ENCODE measurements at places on chromosomes 11 and 22. TPM values are rescaled to one million over a fixed set of nuclear protein-coding genes. Genes with fewer than 3 reads are reported as not detected.
A peak's percentile ranks its signal among the peaks of the same experiment; 100 is the strongest.

CDC42BPG gene
- 5.2 TPM for total RNA-seq

BBOX1 gene
- not detected for total RNA-seq

OR5F1 gene
- total RNA-seq = not detected

C11orf98 gene
- total RNA-seq = 53.7 TPM

OLFML1 gene
- 6.7 TPM for total RNA-seq

DDB1 gene
- total RNA-seq = 405 TPM

SDHD gene
- 113 TPM for total RNA-seq

ACRV1 gene
- not detected for total RNA-seq

SHISA8 gene
- total RNA-seq = 15.1 TPM

SLC22A6 gene
- total RNA-seq = not detected

RDX gene
- 451 TPM for total RNA-seq

GRCh38 chr22:46528121-46528610 is 9.3 kb downstream of the CELSR1 start:
- DNase-seq = no peak

DNA sequence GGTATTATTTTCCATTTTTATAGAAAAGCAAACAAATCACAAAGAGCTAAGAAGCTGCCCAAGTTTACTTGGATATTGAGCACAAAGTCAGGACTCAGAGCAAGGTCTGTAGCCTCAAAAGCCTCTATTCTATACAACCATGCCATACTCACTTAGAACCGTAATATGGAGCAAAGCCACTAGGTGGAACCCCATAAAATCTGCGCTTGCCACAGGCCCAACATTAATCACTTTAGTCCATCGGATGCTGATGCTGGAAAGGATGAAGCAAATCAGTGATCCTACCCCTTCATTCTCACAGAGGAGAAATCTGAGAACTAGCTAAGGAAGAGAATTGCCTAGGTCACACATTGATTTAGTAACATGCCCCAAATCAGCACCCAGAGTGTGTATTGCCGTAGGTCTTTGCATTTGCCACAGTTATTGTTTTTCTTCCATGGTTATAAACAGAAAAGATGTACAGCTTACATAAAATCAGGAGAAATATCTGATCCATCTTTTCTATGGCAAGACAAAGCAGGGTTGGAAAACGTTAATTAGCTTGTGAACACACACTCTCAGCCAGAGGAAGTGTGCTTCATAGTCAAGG is 56.7 kb upstream of the RAB38 start:
- DNase-seq = peak; percentile 26

DNA sequence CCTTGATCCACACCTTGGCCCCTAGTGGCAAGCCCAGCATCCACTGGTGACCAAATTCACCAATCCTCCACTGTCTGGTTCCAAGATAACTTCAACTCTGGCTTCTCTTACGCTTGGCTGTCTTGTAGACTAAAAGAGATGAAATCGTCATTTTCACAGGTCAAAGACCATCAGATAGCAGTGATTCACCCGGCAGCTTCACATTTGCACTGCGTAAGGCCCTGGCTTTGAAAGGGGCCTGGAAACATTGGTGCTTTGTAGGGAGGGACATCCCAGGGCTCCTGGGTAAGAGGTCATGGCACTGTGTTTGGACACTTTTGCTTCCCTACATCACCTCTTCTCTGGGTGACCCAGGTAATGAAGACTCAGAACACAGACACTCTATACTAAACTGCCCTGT is 30.1 kb upstream of the FADD start:
- DNase-seq = no peak

GRCh38 chr22:39389420-39389819 is 10.2 kb upstream of the TAB1 start:
- no peak for DNase-seq

DNA sequence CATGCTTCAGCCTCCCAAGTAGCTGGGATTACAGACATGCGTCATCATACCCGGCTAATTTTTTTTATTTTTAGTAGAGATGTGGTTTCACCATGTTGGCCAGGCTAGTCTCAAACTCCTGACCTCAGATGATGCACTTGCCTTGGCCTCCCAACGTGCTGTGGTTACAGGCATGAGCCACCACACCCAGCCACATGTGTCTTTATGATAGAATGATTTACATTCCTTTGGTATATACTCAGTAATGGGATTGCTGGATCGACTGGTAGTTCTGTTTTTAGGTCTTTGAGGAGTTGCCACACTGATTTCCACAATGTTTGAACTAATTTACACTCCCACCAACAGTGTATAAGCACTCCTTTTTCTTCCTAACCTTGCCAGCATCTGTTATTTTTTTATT is 276.2 kb downstream of the METTL15 start:
- DNase-seq = no peak

DNA sequence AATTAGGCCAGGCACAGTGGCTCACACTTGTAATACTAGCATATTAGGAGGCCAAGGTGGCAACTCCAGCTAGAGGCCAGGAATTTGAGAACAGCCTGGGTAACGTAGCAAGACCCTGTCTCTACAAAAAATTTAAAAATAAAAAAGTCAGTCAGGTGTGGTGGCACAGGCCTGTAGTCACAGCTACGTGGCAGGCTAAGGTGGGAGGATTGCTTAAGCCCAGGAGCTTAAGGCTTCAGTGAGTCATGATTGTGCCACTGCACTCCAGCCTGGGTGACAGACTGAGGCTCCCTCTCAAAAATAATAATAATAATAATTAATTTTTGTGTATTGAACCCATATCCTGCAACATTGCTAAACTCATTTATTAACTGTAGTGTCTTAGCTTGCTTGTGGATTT is 15.3 kb upstream of the TRIM29 start:
- DNase-seq = no peak

DNA sequence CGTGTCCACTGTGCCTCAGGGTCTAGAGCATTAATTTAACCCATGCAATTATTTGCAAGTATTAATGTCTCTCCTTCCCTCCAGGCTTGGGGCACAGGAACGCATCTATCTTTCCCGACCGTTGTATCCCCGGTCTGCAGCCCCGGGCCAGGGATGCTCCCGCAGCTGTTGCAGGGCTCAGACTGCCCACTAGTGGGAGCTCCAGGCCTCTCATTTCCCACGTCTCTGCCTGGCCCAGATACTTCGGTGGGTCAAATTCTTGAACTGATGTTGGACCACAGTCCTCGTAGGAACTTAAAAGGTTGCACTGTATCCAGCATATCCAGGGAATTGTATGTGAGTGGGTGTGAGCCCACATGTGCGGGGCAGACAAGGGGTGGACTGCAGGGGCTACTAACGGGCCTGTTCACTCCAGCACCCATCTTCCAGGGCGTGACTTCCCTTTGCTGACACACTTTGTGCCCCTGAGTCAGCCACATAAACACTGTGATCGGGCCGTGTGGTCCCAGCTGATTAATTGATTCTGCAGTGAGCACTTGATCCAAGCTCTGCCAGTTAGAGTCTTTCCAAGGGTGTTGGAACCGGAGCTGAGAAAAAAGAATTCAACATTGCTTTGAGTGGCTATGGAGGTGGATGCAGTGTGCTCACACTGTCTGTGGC is 451.3 kb downstream of the TBC1D22A start:
- DNase-seq = no peak

DNA sequence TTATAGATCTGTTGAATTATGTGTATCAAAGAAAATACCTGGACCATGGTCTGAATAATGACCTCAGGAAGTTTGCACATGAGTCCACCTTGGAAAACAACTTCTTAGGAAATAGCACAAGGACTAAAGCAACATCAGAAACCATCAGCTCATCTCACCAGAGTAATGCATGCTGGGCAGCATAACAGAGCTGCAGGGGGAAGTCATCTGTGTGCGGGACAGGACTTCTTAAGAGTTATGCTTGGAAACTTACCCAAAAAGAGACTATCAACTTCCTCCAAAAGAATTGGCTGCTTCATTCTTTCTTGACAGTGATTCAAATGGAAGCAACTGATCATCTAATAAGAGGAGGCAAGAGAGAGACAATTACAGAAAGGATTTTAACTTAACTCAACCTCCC is 2.5 kb downstream of the OR56B4 start:
- no peak for DNase-seq

GRCh38 chr11:112856591-112856990 is 104.6 kb upstream of the NCAM1 start:
- DNase-seq = no peak

- peak; percentile 93 for DNase-seq
These were observed 3.4 kb downstream of the TSPAN32 start for GRCh38 chr11:2305140-2305778.

GRCh38 chr11:14075118-14076078 is 112.9 kb downstream of the SPON1 start:
- DNase-seq = no peak

DNA sequence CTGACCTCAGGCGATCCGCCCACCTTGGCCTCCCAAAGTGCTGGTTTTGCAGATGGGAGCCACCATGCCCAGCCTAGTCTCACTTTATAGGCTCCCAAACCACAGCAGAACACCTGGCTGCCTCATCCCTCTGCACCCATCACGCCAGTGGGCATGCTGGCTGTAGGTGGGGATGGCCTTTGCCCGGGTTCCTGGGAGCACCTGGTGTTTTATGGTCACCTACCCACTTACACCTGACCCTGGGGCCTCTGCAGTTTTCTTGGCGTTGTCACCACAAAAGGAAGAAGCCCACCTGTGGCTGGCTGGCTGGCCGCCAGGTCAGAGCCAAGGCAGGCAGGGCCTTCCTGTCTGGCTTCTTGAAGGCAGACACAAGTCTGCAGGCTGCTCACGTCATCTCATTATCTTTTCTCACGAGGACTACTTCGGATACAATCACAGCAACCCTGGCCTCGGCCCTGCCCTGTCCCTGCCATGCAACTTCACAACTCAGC is 8.2 kb downstream of the RRP7A start:
- no peak for DNase-seq

DNA sequence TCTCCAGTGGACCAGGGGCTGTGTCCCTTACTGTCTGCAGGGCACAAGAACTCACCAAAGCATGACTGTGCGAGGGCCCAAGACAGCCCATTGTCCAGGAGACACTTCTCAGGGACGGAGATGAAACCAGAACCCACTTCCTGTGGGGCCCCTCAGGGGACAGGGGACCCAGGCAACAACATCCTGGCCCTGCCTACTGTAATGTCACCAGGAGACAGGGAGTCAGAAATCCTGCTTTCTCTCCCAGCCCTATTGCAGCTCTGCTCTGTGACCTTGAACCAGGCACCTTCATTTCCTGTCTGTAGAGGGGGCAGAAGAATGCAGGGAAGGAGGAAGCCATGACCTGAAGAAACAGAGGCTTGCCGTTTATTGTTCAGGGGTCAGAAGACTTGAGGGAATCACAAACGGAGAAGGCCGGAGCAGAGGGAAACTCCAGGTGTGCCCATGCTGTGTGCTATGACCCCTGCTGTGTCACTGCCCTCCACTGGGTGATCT is 98.0 kb downstream of the NAT10 start:
- DNase-seq = no peak

DNA sequence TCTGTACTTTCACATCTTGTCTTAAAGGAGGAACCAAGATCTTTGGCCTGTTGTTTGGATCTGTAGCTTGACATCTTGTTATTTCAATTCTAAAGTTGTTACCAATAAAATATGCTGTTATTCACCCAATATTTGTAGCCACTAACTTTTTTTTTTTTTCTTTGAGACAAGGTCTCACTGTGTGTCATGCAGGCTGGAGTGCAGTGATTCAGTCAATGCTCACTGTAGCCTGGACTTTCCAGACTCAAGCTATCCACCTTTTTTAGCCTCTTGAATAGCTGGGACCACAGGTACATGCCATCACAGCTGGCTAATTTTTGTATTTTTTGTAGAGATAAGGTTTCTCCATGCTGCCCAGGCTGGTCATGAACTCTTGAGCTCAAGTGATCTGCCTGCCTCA is 769.4 kb downstream of the DLG2 start:
- DNase-seq = no peak

GRCh38 chr11:116033931-116034553 is 529.8 kb upstream of the CADM1 start:
- DNase-seq = no peak

GRCh38 chr11:71252770-71253730 is 673 bp upstream of the SHANK2 start:
- no peak for DNase-seq

DNA sequence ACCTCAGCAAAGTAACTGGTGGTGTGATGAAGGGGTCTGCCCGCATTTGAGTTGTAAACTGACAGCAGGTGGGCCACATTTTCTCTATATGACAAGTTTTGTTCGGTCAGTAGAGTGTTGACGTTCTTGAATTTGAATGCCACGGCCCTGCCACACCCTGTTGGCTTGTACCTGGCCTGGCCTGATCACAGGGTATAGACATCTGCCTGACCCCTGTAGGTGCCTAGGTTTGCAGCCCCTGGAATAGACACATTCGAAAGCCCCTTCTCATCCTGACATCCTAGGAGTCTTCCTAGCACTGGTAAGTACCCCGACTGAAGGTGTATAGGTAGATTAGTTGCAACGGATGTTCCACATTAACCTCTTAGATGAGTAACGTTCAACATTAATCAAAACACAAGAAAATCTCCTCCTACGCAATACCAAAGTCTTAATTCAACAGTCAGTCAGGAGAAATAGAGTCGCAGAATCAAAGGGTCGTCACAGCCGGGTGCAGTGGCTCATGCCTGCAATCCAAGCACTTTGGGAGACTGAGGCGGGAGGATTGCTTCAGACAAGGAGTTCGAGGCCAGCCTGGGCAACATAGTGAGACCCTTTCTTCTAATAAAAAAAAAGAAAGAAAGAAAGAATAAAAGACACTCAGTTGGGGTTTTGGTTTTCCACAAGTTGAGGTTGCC is 43.6 kb upstream of the CD5 start:
- no peak for DNase-seq

GRCh38 chr11:123103326-123103980 is 41.5 kb upstream of the HSPA8 start:
- peak; percentile 71 for DNase-seq

- DNase-seq = no peak
These were observed 35.7 kb upstream of the MUC5AC start for GRCh38 chr11:1121813-1122663.

DNA sequence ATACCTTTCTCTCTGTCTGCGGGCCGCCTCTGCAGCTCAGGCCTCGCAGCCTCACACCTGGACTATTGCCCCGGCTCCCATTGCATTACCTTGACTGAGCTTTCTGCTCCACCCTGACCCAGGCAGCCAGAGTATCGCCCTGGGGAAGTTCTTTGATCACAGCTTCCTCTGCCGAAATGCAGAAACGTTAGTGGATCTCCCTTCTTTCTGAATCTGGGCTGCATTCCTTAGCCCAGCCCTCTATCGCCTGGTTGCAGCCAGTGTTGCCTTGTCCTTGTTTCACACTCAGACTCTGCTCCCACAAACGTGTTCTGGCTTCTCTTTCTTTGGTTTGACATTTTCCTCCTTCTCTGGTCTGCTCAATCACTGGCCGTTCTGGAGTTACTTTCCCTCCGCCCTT is 195.7 kb downstream of the ADAMTS15 start:
- no peak for DNase-seq

- no peak for DNase-seq
These were observed 20.2 kb downstream of the ST3GAL4 start for GRCh38 chr11:126375726-126376125.

DNA sequence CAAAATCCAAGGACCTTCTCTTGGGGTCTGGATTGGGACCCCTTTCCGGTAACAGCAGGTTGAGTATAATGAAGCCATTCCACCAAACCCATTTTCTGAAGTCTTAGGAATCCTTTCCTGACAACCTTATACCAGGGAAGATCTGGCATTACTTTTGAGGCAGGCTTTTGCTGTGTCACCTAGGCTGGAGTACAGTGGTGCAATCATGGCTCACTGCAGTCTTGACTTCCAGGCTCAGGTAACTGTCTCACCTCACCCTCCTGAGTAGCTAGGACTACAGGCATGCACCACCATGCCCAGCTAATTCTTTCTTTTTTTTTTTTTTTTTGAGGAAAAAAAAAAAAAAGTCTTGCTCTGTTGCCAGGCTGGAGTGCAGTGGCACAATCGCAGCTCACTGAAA is 55.8 kb upstream of the TREH start:
- DNase-seq = no peak
